ENCODE measurements at places on chromosomes 2 and 18. TPM values are rescaled to one million over a fixed set of nuclear protein-coding genes. Genes with fewer than 3 reads are reported as not detected.

The ANKRD62 gene
- not detected for total RNA-seq

The PSTPIP2 gene
- total RNA-seq: 0.63 TPM

The CNRIP1 gene
- 44.9 TPM for total RNA-seq

The CTAGE1 gene
- not detected for total RNA-seq

The REG3G gene
- not detected for total RNA-seq

The GREB1 gene
- 0.38 TPM for total RNA-seq

The GAD1 gene
- 0.13 TPM for total RNA-seq

The SPR gene
- total RNA-seq: 45.8 TPM

The IL36A gene
- total RNA-seq: not detected

The SRSF7 gene
- 107 TPM for total RNA-seq

The DUSP19 gene
- 2.1 TPM for total RNA-seq

The ZNF892 gene
- 3.6 TPM for total RNA-seq

The ALPG gene
- not detected for total RNA-seq

The G6PC2 gene
- total RNA-seq: not detected

The IL37 gene
- total RNA-seq: not detected

The GPR39 gene
- not detected for total RNA-seq

The MAPK4 gene
- not detected for total RNA-seq

The CDH7 gene
- not detected for total RNA-seq

The CCDC141 gene
- 1.5 TPM for total RNA-seq

The SOCS6 gene
- total RNA-seq: 28.7 TPM

The MARCHF4 gene
- total RNA-seq: 0.13 TPM

The SCYGR4 gene
- not detected for total RNA-seq

The PRKAG3 gene
- total RNA-seq: not detected

The SYT4 gene
- not detected for total RNA-seq

The C2orf80 gene
- not detected for total RNA-seq

The SNTG2 gene
- 0.38 TPM for total RNA-seq

The BIN1 gene
- total RNA-seq: 27.4 TPM

The MRPS5 gene
- 36.3 TPM for total RNA-seq

The ZNF2 gene
- total RNA-seq: 8.1 TPM

The PDIA6 gene
- 346 TPM for total RNA-seq

The RIT2 gene
- not detected for total RNA-seq

The RFX8 gene
- 0.13 TPM for total RNA-seq

The GALR1 gene
- total RNA-seq: not detected

The HOXD13 gene
- total RNA-seq: not detected

The CFAP65 gene
- not detected for total RNA-seq

The ERFE gene
- 0.13 TPM for total RNA-seq
